ENCODE measurements at places on chromosomes 16 and 17.

DNA sequence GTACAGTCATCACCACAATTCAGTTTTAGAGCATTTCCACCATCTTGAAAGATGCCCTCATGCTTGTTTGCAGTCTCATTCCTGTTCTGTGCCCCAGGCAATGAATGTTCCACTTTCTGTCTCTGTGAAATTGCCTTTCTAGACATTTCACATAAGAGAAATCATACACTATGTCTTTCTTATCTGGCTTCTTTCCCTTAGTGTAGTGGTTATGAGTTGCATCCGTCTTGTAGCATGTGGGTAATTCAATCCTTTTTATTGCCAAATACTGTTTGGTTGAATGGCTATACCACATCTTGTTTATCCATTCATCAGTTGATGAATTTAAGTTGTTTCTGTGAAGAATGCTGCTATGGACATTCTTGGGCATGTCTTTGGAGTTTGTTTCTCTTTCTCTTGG lies 132.5 kb upstream of the PLCG2 start:
- DNase-seq: no peak

GRCh38 chr17:19378416-19379360 lies at the start of gene MAPK7:
TSS of gene MAPK7 (plus strand) at chr17:19378498. CDS start at chr17:19378901, 403 bp downstream.
- no peak for DNase-seq

- no peak for DNase-seq
Observed at GRCh38 chr16:79082970-79083369, 517.6 kb downstream of the MAF start.

DNA sequence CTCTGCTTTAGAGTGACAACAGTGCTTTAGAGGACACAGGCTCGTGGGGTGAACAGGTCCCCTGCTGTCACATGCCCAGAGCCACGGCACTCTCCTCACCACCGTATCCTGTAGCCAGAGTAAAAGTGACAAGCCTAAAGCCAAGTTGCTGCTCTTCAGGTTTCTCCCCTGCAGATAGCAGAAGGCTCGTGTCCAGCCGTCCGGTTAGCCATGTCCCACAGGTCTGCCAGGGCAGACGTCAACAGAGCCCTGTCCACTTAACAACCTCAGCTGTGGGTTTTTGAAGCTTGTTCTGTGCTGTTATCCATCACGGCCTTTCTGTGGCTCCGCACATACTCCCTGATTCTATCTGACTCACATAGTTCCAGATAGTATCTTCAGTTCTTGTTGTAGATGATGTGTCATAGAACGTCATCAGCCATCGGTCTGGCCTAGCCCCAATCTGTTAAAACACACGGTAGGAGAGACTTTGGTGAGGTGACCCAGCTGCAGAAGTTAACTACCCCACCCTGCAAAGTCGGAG lies 100.7 kb downstream of the SOCS1 start:
- no peak for DNase-seq

DNA sequence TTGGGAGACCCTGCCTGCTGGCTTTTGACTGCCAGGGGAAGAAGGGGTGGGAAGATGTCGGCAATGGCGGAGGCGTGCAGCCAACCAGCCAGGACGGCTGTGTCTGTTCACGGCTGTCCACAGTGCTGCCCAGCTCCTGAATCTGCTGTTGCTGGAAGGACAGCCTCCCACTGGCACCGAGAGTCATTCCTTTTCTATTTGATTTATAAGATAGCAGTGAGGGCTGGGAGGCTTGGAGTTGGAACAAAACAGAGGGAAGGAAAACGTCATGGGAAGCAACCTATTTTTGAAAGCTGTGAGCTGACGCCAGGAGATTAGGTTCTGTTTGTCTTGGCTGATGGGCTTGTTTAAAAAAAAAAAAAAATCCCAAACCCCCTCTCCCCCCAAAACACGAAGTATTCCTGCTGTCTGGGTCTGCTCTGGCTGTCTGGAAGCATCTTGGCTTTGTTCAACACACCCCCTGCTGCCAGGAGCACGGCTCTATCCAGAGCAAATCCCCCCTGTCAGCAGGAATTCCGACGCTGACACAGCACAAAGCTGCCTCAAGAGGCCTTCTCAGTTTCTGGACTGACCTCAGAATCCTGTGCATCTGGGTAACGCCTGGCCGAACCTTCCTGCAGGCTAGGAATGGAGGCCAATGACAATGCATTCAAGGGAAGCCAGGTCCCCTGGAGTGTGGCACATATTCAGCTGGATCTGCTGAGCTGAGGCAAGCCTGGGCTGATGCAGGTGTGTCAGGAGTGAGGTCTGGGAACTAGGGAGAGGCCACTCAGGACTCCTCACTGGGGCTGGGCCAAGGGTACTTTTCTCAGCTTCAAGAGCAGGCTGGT lies 41.0 kb upstream of the SREBF1 start:
- no peak for DNase-seq

GRCh38 chr17:75124041-75124818 lies 7.3 kb downstream of the NT5C start:
- peak; percentile 64 for DNase-seq

DNA sequence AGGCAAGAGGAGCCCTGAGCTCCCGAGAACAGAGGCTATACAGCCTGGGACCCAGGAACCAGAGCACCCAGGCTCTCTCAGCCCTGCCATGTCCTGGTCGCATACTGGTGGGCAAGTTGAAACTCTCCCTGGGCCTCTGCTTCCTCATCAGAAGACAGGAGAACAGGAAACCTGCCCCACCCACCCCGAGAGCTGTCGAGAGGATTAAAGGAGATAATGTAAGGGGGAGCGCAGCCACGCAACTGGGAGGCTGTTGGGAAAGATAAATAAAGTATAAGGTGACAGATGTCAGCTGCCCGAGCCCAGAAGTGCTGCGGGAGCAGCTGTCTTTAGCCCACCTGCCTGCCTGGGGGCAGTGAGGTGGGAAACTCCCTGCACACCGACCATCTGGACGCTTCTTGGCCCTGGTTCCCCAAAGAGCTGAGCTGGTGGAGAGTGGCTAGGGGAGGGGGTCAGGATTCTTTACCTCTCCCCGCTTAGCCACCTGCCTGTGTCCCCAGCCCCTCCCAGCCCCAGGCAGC lies 6.8 kb downstream of the KIF19 start:
- DNase-seq: no peak

GRCh38 chr17:29567554-29568330 lies 759 bp upstream of the TP53I13 start:
- DNase-seq: peak; percentile 87

GRCh38 chr17:18122990-18123753 lies 14.6 kb downstream of the MYO15A start:
- DNase-seq: no peak

DNA sequence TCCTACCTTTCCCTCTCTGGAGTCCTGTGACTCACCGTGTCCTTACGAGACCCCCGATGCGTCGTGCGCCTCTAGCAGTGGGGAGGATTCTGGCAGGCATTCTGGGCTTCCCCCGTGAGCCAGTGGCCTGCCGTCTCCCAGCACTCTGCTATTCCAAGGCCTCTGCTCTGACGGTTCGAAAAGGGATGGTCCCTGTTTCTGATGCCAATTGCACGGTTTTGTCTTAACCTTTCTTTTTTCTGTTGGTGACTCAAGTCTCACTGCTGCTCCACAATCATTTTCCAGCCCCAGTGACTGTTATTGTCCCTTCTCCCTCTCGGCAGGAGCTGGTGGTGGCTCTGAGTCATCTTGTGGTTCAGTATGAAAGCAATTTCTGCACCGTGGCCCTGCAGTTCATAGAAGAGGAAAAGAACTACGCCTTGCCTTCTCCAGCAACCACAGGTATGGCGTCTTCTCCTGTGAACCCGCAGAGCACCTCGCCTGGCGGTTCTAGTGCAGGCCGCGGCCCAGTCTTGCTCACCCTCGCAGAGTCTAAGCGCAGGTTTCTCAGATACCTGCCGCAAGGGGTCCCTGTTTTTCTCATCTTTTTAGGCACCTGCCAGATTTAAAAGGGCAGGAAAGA lies 100.1 kb upstream of the CHMP6 start:
- DNase-seq: peak; percentile 87

DNA sequence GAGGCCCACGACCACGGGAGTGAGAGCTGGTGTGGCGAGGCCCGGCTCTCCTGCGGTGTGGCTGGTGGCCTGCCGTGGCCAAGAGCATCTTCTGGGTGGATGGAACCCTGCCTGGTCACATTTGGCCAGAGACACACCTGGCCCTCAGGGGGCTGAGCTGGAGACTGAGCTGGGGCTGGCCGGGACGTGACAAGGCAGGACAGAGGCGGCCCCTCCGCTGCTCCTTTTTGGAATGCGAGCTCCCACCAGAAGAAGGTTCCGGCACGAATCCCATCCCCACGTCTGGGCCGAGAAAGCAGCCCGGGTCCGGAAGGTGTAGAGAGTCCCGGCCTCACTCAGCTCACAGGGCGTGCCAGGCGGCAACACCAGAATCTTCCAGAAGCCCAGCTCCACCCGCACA lies 26.0 kb upstream of the CHMP6 start:
- DNase-seq: no peak

DNA sequence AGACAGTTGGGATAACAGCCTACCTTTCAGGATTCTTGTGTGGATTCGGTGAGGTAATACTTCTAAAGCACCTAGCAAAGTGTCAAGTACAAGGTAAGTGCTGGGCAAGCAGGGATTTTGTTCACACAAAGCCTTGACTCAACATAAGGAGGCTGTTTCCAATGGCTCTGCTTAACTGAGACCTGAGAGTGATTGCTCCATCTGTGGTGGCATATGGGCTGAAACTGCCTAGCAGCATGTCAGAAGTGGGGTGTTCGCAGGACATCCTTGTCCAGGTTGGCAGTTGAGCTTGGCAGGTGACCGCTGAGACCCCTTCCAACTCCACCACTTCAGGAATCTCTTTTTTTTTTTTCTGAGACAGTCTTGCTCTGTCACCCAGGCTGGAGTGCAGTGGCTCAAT lies 19.8 kb downstream of the IL4R start:
- no peak for DNase-seq

- no peak for DNase-seq
Observed at GRCh38 chr16:69410219-69410990, 14.0 kb upstream of the CYB5B start.

GRCh38 chr17:42578282-42578869 lies 847 bp upstream of the PSMC3IP start:
- DNase-seq: peak; percentile 83

GRCh38 chr16:80667925-80668324 lies 127.1 kb downstream of the DYNLRB2 start:
- no peak for DNase-seq

GRCh38 chr17:1035546-1036170 lies 38.7 kb downstream of the TIMM22 start:
- DNase-seq: no peak

DNA sequence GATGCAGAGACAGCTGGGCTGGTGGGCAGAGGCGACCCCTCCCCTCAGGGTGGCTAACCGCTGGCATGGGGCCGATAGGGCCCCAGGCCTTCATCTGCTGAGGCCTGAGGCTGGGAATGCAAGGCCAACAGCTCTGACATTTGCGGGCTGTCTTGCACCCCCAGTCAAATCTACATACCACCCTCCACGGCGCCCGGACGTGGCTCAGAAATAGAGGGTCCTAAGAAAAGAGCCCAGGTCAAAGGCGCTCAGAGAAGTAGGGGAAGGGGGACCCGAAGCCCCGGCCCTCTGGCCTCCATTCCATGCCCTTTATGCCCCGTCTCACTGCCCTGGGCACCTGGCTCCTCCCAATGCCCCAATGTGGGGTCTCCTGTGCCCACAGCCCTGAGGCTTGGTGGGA lies 142.3 kb downstream of the C16orf78 start:
- no peak for DNase-seq

GRCh38 chr17:50947782-50948543 lies 81.8 kb upstream of the TOB1 start:
- DNase-seq: no peak

GRCh38 chr16:72895951-72896350 lies 152.0 kb downstream of the ZFHX3 start:
- DNase-seq: no peak

DNA sequence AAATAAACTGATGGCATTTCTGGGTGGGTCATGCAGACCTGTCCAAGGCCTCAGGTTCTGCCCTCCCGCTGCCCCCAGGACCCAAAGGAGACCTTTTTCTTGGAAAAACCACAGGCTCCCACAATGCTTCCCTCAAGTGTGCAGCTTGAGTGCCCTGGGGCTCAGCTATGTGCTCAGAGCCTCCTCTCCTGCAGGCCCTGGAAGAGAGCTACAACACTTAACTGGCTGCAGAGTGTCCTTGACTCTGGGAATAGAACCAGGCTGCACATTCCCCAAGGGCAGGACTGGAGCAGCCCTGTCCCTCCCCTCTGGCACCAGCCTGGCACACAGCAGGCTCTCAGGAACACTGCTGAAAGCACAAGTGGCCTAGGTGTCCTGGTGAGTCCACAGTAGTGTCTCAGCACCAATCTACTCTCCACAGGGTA lies 4.8 kb upstream of the SREBF1 start:
- no peak for DNase-seq

- DNase-seq: no peak
Observed at GRCh38 chr16:17437127-17437720, 33.5 kb downstream of the XYLT1 start.

DNA sequence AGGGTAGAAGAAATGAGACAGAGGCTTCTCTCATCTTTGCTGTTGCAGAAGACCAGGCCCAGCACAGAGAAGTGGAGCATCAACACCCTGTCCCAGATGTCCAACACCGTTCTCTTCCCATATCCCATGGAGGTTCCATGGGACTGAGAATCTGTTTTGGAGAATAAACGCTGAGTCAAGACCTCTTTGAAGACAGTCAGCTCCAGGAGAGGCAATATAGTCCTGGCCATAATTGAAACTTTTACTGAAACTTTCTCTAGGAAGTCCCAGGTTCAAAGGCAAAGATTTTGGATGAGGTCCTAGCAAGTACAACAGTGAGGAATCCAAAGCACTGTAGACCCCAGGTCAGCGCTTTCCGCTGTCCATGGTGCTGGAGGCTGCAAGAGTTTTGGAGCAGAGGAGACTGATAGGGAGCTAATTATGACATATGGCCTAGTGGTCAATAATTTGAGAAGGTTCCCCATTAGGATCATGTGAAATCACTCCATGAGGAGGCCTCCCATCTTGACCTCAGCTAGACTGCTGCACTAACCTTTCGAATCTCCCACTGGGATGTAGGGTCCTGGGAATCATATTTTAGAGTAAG lies 36.0 kb downstream of the OSBPL7 start:
- DNase-seq: peak; percentile 73

- no peak for DNase-seq
Observed at GRCh38 chr17:56031636-56032035, 121.6 kb upstream of the ANKFN1 start.

- no peak for DNase-seq
Observed at GRCh38 chr17:27870345-27870744, 22.8 kb downstream of the LYRM9 start.

- DNase-seq: no peak
Observed at GRCh38 chr17:66135896-66136295, 56.0 kb downstream of the CEP112 start.

GRCh38 chr17:82775001-82775823 lies 23.3 kb downstream of the TBCD start:
- peak; percentile 55 for DNase-seq

DNA sequence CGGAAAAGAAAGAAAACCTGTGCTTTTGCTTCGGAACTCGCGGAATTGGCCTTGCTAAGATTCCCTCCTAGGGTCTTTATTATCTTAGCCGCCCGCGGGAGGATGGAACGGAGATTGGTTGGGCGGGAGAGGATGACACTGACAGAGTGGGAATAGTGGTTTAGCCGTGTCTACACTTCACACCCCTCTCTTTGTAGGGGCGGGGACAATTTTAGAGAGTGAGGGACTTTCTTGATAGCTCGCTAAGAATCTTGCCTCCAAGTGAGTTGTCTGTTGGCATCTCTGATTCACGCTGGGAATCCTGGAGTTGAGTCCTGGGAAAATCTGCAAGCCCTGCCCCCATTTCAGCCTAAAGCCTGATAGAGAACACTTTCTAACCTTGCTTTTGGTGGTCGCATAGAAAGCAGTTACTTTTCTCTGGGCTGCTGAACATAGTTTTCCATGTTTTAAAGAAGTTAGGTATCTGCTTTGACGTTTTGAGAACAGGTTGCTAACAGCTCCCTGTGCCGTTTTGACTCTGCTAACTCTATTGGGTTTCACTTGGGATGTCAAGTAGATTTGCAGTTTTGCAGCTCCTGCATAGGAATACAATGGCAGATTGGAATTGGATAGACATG lies 697 bp downstream of the NOL11 start:
- DNase-seq: no peak
